ENCODE measurements at places on chromosomes 6 and 20. TPM values are rescaled to one million over a fixed set of nuclear protein-coding genes. Genes with fewer than 3 reads are reported as not detected.

LY6G5B gene
- 4.0 TPM for total RNA-seq

DNA sequence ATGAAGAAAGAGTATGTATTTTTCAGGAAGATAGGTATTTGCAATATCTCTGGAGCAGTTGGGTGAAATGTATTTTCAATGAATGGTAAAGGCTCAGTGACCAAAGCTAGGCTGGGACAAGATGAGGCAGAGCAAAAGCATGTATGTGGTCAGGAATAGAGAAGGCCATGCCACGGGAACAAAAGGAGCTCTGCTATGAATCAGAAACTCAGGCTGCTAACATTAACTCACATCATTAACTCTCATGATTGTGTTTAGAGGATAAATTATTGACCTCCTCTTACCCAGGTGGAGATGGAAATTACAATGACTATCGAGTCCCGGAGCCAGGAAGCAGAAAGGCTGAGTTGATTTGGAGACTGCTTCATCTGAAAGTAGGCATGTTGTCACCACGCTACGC, 220.2 kb downstream of the FUT9 start:
- DNase-seq = no peak

- no peak for DNase-seq
Measured at GRCh38 chr6:167210375-167211294, 52.9 kb upstream of the GPR31 start.

- no peak for DNase-seq
Measured at GRCh38 chr6:105301072-105301503, 101.8 kb downstream of the PREP start.

DNA sequence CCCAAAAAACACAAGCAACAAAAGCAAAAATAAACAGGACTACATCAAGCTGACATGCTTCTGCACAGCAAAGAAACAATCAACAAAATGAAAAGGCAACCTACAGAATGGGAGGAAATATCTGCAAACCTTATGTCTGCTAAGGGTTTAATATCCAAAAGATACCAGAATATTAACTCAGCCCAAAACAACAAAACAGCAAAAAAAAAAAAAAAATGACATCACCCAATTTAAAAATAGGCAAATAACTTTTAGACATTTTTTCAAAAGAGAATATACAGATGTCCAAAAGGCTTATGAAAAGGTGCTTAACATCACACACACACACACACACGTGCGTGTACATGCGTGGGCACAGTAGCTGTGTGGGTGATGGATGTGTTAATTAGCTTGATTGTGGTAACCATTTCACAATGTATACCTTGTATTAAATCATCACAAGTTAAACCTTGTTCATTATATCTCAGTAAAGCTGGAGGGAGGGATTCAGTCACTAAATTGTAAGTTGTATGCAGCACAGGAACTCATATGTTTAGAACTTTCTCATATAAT, 52.4 kb downstream of the QKI start:
- no peak for DNase-seq

DNA sequence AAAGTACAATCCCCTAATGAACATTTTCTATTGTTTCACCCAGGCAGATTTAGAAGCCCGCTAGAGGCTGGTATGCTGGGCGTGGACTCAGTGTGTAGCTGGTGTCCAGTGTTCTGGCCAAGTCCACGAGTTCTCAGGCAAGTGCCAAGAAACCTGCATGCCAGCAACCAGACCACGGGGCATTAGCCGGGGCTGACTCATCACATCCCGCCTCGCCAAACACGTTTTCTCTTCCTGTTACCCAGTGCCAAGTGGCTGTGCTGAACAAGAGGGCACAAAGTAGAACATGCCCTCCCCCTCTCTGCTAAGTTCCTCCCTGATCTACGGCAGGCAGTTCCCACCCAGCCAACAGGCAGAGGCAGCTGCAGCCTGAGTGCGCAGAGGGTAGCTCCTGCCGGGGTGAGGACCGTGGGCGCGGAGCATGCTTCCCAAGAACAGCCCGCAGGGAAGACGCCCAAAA, 29.6 kb downstream of the RAMACL start:
- DNase-seq = peak; percentile 90

AIF1 gene
- total RNA-seq = 18.1 TPM

DNA sequence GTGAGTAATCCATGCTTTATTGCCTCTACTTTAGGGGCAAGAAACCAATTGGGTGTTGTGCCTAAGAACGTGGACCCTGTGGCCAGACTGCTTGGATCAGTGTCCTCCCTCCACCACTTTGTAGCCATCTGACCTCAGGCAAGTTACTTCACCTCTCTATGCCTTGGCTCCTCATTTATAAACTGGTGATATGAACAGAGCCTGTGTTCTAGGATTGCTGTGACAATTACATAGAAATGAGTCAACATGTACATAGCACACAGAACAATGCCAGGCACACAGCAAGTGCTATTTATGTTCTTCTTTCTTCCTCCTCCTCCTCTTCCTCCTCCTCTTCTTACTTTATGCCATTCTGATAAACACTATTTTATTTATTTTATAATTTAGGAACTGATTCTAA, 339.4 kb downstream of the CD83 start:
- DNase-seq = no peak

DNA sequence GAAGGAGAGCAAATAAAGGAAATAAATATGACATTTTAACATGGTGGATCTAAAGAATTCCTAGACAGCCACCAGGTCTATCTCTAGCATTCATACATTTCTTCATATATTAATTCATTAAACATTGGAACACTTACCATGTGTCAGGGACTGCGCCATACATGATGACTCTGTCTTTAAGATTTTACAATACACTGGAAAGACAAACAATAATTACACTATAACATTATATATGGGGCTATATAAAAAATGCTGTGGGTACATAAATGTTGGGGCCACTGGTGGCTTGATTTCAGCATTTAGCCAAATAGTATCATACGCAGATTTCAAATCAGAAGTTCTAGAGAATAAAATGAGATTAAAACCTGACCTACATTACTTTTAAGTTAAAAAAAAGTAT, 33.3 kb upstream of the PKIB start:
- DNase-seq = no peak

DNA sequence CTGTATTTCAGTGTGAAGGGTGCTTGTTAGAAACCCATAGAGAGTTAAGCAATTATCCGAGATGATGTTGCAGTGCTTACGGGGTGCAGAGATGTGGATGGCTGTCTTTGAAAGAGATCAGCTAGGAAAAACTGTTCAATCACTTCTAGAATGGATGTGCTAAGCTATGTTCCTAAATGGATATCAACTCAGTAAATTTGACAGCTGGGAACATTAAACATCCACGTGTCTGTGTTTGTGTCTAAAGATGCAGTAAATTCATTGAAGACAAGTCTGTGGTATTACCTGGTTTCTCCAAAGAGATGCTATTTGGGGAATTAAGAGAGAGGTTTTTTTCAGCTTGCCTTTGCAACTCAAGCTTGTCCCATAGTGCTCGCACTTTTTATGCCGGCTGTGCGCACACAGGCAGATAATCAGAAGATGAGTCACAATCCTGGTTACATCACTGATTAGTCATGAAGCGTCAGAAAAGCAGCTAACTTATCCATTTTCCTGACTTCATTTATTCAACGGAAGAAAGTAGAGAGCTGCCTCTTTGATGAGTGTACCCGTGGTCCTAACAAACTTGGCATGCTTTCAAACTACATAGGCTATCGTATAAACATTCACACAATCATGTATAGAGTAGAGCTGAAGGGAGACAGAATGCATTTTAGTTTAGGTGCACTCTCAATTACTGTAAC, 691.7 kb upstream of the SLC35B3 start:
- DNase-seq = no peak

LY6G5C gene
- total RNA-seq = 2.3 TPM

GRCh38 chr20:34065260-34065659, 46.8 kb downstream of the EIF2S2 start:
- no peak for DNase-seq

GRCh38 chr6:1136827-1137226, 175.1 kb upstream of the FOXQ1 start:
- DNase-seq = no peak

MAD2L1BP gene
- 25.5 TPM for total RNA-seq

GRCh38 chr6:15421945-15422733, 176.3 kb downstream of the JARID2 start:
- DNase-seq = no peak

Data from right cardiac atrium (tissue), 5 donors.